Aorta (tissue), 5 donors: ENCODE measurements at places on chromosomes 1 and 21.

DNA sequence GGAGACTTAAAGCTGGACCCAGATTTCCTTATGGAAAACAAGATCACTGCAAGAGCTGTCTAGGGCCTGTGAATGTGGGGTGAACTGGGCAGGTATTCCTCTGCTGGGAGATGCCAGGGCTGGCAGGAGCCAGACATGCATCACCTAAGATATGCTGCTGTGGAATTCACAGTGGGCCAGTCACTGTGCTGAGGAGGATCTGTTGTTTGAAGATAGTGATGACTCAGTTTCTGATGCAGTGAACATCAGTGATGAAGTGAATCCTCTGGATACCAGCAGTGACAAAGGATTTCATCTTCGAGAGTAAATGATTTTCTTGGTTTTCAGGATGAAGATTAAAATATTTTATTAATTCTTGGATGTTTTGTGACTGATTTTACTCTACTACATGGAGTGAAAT lies 29.9 kb upstream of the CAMSAP2 start:
- DNase-seq: no peak

GRCh38 chr1:110684491-110684890 lies 9.8 kb upstream of the KCNA3 start:
- no peak for DNase-seq

GRCh38 chr1:198798923-198799386 lies 160.1 kb downstream of the PTPRC start:
- DNase-seq: no peak

GRCh38 chr21:26782331-26782730 lies 62.9 kb downstream of the ADAMTS1 start:
- no peak for DNase-seq

GRCh38 chr1:94616506-94616905 lies 74.9 kb upstream of the F3 start:
- DNase-seq: no peak

- DNase-seq: peak; percentile 76
These were observed 2.0 kb upstream of the ATF3 start for GRCh38 chr1:212606395-212607205.

DNA sequence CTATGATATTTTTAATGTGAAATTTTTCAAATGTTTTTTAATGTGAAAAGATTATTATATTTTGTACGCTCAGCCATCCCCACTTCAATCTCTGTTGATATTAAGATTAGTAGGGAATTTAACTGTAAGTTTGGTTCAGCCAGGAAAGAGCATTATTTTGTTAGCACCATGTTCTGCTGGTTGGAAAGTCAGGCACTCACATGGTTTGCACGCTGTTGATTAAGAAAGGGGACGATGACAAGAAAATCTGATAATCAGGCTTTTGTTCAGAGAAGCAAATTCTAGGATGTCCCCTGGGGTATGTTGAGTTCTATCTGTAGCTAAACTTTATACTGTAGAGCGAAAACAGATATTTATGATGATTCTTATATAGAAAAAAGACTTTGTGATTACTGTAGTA lies 115.1 kb downstream of the OSBPL9 start:
- DNase-seq: no peak

- DNase-seq: no peak
These were observed 9.4 kb downstream of the CYP2J2 start for GRCh38 chr1:59917026-59917784.

- DNase-seq: no peak
These were observed 81.0 kb upstream of the LHX8 start for GRCh38 chr1:75053207-75053606.

GRCh38 chr1:91555821-91556531 lies 55.3 kb downstream of the CDC7 start:
- no peak for DNase-seq

DNA sequence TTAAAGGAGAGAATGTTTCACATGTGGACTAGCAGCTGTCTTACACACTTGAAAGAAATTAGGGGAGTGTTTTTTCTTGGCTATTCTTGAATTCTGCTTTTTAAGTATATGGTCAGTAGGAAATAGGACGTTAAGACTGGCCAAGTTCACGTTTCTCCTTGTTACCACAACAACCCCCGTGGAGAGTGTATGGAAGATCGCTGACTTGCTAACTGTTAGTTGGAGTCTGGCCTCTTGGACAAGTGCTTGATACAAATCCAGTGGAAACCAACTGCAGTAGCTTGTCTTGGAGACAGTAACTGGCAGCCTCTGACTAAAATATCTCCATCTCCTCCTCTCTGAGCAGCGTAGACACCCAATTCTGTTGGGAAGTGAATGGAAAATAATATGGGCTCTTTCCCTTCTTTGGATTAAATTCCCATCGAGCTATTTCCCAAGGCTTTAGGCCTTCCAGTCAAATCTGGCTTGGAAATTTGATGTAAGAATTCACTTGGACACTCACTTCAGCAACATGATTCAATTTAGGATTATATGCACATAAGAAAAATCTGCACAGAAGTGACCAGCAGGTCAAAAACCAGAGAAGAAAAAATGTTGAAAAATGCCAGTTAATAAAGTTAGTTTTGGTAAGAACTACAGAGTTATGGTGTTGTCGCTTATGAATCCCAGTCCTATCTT lies 3.6 kb upstream of the NFIA start:
- DNase-seq: no peak

DNA sequence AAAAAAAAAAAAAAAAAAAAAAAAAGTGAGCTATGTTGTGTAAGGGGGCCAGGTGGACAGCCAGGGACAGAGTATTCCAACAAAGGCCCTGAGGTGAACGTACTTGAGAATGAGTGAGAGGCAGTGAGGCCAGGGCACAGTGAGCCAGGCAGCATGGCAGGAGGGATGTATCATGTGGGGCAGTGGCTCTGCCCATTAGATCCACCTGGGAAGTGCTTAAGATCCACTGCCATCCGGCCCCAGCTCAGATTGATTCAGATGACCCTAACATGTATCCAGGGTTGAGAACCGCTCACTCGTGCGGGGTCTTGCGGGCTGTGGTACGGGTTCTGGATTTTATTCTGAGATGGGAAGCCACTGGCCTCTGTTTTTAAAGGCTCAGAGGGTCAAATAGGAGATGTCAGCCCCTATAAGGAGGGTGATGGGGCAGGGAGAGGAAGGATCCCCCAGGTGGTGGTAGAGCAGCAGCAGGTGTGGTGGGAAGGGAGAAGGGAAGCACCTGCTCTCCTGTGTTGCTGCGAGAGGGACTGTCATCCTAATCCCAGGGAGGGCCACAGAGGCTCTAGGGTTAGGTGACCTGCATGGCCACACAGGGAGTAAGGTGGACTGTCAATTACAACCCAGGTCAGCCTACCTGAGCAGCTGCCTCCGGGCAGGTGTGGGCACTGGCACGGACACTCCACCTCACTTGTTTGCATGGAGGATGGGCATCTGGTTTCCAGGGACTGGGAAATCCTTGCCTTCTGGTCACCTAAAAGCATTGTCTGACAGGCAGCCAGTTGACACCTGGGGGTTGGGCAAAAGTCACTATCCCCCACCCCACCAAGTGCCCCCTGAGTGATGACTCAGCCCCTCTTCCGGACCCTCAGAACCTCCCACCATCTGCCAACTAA lies 31.6 kb downstream of the CDK18 start:
- DNase-seq: no peak

GRCh38 chr1:189496768-189497167 lies 980.9 kb downstream of the BRINP3 start:
- no peak for DNase-seq

DNA sequence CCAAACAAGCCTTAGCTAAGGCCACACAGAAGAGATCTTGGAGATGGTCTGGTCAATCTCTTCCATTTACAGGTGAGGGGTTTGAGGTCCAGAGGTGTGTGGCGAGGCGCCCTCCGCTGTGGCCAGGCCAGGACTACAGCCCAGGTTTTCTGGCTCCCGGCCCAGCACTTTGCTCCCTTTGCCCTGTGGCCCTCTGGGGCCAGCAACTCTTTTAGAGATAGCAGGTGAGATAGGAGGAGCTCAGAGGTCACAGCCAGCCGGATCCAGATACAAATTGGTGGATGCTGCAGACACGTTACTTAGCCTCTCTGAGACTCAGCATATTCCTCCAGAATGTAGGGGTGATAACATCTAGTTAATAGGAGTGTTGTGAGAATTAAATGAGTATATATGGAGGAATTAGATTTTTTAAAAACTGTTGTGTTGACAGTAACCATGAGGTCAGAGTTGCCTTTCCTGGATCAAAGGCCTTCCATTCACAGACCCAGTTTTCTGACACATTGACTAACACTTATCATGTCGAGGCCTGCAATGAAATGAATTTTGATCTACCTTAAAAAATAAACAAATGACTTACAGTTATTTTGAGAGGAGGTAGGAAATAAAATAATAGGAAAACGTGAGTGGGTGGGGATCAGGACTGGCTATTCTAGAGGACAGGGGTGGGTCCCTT lies 16.6 kb downstream of the TEX35 start:
- DNase-seq: no peak

DNA sequence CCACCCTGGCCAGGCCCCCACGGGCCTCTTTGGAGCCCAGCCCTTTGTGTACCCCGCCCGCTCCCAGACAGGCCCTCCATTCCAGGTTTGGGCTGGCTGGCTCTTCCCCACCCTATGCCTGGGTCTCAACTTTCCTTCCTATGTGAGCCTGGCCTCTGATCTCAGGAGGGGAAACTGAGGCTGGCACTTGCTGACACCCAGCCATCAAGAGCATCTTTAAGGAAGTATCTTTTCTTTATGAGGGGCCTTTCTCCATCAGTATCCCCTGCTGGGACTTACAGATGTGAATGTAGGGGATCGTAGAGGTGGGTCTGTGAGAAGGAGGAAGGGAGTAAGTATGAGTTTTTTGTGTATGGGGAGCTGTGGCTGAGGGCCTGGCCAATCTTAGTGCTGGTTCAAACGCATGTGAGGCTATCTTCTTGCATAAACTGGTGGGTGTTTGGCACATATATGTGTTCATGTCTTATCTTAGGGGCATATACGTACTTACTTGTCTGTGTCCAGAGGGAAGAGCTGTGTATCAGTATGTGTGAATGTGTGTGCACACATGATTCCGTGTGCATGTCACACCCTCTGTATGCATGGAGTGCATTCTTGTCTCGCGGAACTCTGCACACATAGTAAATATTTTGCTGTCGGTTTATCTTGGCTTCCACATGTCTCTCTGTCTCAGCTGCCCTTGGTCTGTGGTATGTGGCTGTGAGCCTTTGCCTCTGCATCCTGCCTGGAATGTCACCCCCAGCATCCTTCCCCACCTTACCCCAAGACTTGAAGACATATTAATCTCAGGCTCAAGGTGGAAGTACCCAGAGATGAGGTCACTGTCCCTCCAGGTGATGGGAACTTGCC lies 5.4 kb downstream of the NECTIN4 start:
- DNase-seq: no peak

DNA sequence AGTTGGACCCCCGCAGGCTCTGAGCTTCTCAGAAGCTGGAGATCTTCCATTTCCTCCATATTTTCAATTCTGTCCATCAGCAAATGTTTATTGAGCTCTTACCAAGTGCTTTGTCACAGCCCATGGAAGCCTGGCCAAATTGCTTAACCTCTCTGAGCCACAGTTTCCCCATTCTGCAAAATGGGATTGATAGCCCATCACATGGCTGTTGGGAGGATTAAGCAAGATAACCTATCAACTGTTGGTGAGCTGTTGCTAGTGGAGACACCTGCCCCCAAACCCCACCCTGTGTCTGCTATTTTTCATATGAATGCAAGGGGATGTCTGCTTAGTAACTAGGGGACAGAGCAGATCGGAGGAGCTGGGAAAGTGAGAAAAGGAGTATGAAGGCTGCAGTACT lies 38.3 kb downstream of the CD34 start:
- DNase-seq: no peak

- no peak for DNase-seq
These were observed 2.4 kb downstream of the JMJD4 start for GRCh38 chr1:227732586-227733308.

- DNase-seq: peak; percentile 35
These were observed 90.4 kb downstream of the KCNN3 start for GRCh38 chr1:154779551-154780189.

GRCh38 chr1:53361541-53361961 lies 33.7 kb upstream of the LRP8 start:
- DNase-seq: peak; percentile 37

DNA sequence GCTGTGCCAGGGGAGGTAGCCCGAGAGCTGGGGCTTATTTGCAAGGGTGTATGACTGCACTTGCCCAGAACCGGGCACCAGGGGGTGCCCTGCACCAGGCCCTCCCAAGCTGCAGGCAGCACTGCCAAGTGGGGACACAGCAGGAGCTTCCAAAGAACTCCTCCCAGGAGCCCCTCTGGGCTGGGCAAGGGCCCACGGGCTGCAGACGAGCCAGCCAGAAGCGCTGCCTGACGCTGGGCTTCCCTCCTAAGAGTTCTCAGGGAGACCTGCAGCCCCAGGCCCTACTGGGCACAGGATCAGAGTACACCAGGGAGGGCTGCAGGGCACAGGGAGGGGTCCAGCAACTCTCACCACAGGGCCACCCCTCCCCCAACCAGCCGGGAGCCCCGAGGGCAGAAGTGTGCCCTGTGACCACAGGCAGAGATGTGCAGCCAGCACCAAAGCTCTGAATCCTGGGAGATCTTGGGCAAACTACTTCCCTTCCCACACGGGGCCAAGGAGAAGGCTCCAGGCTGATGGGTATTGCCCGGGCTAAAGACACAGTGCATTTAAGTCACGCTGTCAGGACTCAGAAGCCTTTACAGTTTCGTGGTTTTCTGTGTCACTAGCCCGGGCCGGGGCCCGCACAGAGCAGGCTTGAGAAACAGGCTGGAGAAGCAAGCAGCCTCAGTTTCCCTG lies 63.4 kb downstream of the KCNAB2 start:
- peak; percentile 44 for DNase-seq

- no peak for DNase-seq
These were observed 27.1 kb upstream of the C1QA start for GRCh38 chr1:22609291-22609690.

GRCh38 chr1:244998717-244999346 lies 134.5 kb upstream of the HNRNPU start:
- DNase-seq: no peak

DNA sequence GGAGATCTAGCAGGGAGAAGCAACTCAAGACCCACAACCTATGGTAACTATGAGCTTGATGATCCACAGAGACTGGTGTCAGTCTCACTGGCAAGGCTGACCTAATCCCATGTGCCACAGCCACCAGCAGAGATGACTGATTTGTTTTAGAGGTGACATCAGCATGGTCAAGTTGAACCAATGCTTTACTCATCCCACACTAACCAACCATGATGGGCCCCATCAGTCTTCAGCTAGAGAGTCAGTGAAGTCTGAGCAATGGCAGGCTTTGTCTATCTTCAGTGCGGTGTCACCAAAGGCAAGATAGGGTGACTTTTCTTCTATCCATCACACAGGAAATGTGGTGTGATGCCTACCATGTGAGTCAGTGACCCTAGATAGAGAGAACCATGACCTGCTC lies 1470.7 kb downstream of the NCAM2 start:
- no peak for DNase-seq
